CD4-positive, alpha-beta T cell treated with Interleukin-1 beta for 1 hour (primary cell): ENCODE measurements at places on chromosomes 1 and 21.

GRCh38 chr1:7827126-7827955 lies 25.5 kb downstream of the UTS2 start:
- DNase-seq: peak; percentile 4

DNA sequence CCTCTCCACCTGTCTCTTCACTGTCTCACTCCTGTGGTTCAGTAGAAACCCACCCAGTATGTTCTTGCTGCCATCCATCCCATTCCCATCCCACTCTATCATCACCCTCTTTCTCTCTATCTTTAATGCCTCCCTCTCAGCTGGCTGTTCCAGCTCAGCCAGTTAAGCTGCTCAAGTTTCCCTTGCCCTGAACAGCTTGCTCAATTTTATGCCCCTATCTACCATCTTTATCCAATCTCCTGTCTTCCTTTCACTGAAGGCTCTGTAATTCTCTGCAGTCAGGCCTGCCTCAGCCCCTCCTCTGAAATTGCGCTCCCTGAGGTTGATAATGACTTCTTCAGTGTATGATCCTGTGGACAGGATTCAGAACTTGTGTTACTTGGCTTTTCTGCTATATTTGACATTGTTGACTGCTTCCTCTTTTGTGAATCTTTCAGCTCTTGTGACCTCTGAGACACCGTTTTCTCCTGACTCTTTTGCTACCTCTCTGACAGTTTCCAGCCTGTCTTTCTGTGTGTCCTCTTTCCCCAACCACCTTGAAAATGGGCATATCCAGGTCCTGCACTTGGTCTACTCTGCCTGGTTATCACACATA lies 13.9 kb upstream of the BCAR3 start:
- no peak for DNase-seq

DNA sequence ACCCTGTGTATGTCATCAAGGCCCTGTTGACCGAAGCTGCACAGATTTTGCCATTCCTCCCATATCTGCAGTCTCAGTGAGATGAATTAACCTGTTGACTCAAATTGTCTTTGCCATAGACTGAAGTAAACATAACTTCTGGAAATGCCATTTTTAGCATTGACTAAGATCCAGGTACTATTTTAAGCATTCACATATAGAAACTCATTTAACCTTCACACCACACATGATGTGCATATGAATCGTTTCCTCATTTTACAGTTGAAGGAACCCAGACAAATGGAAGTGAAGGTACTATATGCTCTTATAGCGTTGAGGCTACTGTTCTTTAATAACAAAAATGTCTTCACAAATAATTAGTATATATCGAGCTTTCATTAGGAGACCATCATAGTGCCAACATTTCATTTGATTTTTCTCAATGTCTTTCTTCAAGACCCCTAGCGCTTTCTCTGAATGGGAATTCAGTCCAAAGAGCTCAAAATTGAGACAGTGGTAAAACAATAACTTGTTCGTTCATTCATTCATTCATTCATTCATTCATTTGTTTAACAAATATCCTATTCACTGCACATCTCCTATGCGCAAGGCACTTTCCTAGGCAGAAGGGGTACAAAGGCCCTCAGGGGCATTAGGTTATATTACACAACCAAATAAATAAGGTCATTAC lies 444.7 kb downstream of the ADGRL2 start:
- DNase-seq: no peak

DNA sequence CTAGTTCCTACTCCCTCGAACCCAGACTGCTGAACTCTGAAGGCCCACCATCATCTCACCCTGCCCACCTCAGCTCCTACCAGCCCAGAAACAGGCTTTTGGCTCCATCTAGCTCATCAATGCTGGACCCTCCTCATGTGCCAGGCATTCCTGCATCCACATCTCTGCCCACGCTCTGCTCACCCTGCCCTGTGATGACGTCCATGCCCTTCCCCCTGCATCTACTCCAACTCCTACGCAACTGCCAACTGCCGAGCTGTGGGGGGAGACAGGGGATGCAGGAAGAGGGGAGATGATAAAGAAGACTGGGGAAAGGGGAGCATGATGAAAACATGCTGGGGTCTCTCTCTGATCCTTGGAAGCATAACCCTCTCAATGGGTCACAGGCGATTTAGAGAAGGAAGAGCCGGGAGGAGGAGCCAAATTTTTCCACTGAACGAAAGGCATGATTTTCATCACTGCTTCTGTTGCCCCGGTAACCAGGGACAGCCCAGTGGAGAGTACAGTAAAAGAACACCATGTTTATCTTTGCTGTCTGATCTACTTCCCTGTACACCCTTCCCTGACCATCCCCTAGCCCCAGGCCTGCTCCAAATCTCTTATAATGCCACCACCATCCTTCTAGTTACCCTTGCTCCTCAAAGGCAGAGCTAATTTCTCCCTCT lies 44.3 kb downstream of the CD34 start:
- DNase-seq: peak; percentile 56

DNA sequence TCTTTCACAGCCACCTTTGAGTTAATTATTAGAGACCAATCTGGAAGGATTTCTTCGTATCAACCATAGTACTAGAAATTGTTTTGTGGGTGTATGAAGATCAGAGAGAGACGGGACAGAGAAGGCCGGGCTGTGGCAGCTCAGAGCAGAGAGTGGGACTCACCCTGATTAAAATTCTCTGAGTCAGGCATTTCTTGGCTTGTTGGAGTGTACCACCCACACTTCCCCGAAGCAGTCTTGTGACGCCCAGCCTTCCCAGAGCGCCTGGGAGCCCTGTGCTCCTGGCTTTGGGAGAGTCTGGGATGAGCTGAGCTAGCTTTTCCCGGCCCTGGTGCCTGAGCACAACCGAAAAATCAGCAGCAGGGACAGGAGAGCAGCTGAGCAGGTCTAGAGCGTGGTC lies 19.4 kb downstream of the PLEKHM2 start:
- DNase-seq: no peak

- no peak for DNase-seq
These were observed 421.8 kb downstream of the PTBP2 start for GRCh38 chr1:97143236-97143882.

- no peak for DNase-seq
These were observed 1.7 kb upstream of the FMN2 start for GRCh38 chr1:240090014-240090413.

GRCh38 chr1:43691871-43692815 lies 15.2 kb upstream of the ST3GAL3 start:
- DNase-seq: no peak

- no peak for DNase-seq
These were observed 25.3 kb downstream of the PTP4A2 start for GRCh38 chr1:31912839-31913239.

DNA sequence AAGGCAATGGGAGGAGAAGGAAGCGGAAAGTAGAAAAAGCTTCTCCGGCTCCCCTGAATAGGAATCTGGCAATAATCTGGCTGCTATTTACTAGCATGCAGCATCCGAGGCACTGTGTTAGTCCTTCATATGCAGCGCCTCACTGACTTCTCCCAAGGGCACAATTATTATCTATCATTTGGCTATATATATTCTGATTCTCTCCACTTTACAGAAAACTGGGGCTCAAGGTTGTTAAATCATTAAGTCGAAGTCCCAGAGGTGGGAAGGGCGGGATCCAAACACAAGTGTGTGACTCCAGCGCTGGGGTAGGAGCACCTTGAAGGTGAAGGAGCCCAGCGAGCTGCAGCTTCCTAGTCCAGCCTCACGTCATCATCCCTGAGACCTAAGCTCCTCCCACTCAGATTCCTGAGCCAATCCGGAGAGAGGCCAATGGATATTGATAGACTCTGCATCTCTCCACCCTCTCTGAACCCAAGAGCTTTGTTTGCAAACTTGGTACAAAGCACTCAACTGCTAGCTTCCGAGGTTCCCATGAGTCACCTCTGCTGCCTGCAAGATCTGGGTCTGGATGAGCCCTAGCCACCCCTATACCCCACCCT lies 16.6 kb upstream of the EYA3 start:
- DNase-seq: no peak

DNA sequence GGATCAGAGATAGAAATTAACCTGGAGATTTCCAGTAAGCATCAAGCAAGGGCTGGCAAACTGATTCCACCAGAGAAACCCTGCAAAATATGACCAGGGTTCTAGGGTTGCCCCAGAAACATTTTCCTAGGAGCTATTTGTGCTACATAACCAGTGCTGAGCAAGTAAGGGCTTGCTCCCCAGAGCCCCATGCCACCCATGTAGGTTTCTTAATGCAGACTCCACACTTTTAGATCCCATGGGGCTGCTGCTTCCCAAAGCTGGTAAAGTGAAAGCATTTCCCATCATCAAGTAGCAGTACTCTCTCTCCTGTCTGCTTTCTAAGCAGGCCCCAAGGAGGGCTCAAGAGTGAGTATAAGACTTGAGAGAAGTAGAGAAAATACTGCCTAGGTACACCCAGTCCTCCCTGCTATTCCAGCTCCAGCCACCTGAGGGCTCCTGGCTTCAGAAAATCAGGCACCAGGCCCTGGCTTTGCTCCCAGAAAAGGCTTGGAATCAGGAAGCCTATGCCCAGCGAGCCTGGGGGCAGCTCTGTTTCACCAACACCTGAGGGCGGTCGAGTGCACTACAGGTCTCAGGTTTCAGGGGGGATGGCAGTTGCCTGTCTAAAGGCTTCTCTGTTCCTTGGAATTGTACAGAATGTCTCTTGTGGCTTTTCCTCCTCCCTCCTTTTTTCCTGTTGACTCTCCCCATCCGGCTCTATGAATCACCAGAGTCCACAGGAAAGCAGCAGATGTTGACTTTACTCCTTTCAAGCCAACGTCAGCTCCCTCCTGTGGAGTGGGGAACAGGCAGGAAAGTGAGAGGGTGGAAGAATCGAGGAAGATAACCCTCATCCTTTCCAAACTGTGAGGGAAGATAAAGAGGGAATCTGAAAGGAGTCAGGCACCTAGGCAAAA lies 6.2 kb upstream of the ANKRD35 start:
- peak; percentile 46 for DNase-seq

DNA sequence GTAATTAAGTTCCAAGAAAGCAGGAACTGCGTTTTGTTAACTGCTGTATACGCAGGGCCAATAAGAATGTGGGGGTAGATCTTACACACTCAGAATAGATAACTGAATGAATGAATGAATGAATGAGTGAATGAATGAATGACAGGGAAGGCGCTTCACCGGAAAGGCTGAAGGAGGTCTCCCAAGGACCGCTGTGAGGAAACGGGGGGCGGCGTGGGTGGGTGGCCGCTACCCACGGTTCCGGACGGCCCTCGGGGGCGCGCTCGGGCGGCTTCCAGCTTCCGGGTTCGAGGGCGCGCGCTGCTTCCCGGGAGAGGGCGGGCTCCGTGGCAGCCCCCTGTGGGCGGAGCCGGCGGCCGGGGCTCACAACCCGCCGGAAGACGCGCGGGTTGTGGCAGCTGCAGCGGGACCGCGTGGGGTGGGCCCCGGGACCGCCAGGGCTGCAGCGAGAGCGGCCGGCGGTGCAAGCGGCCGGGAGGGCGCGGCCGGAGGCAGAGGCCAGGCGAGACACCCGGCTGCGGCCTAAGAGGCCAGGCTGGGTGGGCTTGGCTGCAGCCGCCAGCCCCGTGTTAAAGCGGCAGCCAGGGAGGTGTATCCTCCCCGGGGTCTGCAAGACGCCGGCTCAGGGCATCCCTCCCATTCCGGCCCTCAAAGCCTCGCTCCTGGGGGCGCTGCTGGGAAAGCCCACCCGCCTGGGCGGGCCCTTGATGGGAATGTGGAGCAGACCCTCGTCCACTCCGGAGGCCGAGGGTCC lies at the start of gene ZFP69:
ZFP69 (plus strand) TSS at position 367 of the 754 bp plus-strand sequence. CDS start 2,072 bp downstream, outside the sequence.
- peak; percentile 74 for DNase-seq

DNA sequence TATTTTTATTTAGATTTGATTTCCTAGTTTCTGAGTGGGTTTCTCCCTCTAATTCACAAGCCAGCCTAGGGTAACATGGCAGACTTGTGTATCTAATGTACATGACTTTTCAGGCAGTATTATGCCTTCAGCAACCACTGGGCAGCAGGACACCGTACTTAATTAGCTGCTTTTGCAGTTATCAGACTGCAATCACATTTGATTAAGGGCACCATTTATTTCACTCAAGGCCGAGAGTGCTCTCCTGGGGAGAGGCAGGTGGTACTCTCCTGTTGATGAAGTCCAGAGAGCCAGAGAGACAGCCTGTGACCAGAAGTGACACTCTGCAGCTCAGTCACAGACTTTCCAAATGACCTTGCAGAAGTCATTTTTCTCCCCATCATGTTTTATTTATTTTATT lies 18.7 kb downstream of the CYYR1 start:
- no peak for DNase-seq

DNA sequence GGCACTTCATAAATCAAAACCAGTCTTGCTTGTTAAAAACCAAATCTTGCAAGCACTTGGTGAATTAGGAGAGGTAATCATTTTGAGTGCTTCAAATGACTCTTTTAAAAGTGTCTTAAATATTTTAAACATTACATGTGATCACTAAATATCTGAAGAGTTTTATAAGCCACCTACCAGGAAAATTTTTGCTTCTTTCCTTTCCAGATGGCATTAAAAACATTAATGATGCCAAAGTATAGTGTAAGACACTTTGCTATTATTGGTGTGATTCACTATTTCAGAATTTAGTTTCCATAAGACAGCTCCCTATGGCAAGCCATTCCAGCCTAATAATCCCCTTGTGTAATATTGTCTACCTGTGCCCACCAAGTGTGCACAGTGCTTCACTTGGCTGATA lies 548.8 kb upstream of the ADAMTS5 start:
- no peak for DNase-seq

- DNase-seq: no peak
These were observed 277.0 kb downstream of the DISC1 start for GRCh38 chr1:231903586-231904081.

DNA sequence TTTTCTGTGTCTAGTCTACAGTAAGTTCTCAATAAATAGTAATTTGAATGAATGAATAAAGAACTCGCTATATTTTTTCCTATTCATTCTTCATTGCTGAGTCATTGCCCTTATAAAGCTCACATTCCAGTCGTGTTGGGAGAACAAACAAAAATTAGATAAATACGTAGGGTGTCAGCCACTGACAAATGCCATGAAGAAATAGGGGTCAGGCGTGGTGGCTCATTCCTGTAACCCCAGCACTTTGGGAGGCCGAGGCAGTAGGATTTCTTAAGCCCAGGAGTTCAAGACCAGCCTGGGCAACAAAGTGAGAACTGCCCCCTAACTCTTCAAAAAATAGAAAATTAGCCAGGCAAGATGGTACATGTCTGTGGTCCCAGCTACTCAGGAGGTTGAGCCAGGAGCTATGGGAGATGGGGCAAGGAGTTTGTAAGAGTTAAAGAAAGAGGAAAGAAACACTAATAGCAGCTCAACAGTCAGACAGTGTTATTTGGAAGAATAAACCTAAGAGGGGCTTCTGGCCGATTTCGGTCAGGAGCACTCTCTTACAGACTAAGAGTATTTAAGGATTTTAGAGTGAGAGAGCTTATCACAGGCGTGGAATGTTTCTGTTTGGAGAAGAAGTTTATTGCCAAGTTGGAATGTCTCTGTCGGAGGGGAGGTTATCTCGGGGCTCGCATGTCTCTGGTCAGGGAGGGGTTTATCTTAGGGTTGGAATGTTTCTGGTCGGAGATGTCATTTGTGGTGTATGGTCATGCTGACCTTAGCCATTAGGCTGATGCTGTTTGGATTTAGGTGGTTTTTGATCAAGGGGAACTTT lies 1.8 kb upstream of the CHML start:
- DNase-seq: no peak

GRCh38 chr1:39047374-39048229 lies 21.5 kb downstream of the NDUFS5 start:
- DNase-seq: no peak
